ENCODE measurements at places on chromosomes 1 and 21. TPM values are rescaled to one million over a fixed set of nuclear protein-coding genes. Genes with fewer than 3 reads are reported as not detected.

ANKRD65 gene
- total RNA-seq: 0.11 TPM

S100A4 gene
- total RNA-seq: 19.9 TPM

CLCN6 gene
- 7.5 TPM for total RNA-seq

KRTAP20-2 gene
- total RNA-seq: not detected

BATF3 gene
- total RNA-seq: 1.1 TPM

LCE6A gene
- total RNA-seq: not detected

LCE3D gene
- total RNA-seq: not detected

GBP3 gene
- 6.2 TPM for total RNA-seq

NKAIN1 gene
- total RNA-seq: 0.11 TPM

HPDL gene
- total RNA-seq: 0.77 TPM

NEXN gene
- total RNA-seq: 1.4 TPM

CLEC20A gene
- not detected for total RNA-seq

NCMAP gene
- not detected for total RNA-seq

GJB4 gene
- total RNA-seq: not detected

AMIGO1 gene
- total RNA-seq: 1.7 TPM

RHBDL2 gene
- total RNA-seq: not detected

PTGFR gene
- total RNA-seq: 0.09 TPM

All from dermis lymphatic vessel endothelial cell (primary cell).